Retinal pigment epithelial cell (primary cell): ENCODE measurements at places on chromosomes 6 and 20.

GRCh38 chr6:20173833-20174792 is 38.2 kb downstream of the MBOAT1 start:
- no peak for DNase-seq

GRCh38 chr6:98486057-98486456 is 348.3 kb upstream of the POU3F2 start:
- DNase-seq = no peak

DNA sequence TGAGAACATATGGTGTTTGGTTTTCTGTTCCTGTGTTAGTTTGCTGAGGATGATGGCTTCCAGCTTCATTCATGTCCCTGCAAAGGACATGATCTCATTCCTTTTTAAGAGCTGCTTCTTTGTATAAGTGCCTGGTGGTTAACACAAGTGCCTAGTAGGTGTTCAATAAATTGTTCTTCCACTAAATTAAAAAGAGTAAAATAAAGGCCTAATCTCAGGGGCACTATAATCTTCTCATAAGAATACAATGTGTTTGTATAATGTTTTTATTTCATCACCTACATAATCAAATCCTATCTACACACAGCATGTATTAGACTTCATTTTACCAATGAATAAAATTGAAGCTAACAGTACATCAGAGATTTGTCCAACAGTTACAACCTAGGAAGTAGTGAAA is 252.7 kb downstream of the KHDC1L start:
- DNase-seq = no peak

DNA sequence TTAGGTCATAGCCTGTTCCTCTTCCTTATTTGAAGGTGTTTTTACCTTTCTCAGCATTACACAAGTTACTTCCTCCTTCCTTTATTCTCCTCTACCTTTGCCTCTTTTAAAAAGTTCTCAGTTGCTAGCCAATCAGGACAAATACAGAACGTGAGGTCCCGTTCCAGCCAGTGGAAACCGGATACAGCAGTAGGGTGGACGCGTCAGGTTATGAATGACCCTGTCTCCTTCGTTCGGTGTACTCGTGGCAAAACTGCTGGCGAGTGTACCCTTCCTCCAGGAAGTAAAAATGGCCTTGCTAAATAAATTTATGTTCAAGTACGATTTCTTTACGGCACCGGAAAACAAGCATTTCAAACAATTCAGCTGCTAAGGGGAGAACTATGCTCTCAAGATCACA is 77.0 kb upstream of the MLN start:
- DNase-seq = no peak

DNA sequence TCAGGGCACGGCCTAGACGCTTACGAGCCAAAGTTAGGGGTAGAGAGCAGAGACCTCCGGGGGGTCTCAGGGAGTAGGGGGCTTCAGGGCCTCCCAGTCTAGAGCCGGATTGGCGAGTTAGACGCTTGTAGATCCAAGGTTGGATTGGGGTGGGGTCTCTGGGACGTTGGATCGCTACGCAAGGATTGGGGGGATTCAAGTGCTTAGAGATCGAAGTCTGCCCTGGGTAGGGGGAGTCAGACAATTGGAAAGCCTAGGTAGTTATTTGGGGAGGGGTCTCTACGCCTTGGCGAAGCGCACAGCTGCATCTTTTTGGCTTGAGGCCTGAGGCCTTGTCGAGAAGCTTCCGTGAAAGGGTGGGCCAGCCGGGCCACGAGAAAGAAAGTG is 469 bp downstream of the STX16 start:
- DNase-seq = no peak

DNA sequence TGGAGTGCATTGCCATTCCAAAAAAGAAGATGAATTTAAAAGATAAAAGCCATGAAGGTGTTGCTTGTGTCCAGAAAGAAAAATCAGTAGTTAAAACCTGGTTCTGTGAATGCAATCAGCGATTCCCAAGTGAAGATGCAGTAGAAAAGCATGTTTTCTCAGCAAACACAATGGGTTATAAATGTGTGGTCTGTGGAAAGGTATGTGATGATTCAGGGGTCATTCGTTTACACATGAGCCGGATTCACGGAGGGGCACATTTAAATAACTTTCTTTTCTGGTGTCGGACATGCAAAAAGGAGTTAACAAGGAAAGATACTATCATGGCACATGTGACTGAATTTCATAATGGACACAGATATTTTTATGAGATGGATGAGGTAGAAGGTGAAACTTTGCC is 24.7 kb upstream of the BAG2 start:
- no peak for DNase-seq

DNA sequence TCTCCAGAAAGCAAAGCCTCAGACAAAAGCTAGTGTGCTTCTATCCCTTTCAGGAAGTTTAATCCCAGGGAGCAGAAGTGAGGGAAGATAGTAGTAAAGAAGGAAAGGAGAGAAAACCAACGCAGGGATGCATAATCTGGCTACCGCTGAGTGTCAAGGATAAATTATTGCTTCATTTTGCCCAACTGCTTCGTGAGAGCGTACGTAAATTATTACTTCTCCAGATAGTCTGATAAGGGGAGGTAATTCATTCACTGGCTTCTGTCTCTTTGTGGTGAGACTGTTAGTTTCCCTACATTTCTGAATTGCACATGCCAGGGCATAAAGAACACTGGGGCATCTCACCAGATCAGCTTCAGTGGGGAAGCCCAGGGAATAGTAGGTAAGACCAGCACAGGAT is 539.7 kb downstream of the PHF3 start:
- DNase-seq = no peak

- DNase-seq = no peak
Measured at GRCh38 chr6:34839666-34840352, 47.9 kb downstream of the BLTP3A start.

GRCh38 chr6:93344333-93344835 is 75.0 kb downstream of the EPHA7 start:
- no peak for DNase-seq

DNA sequence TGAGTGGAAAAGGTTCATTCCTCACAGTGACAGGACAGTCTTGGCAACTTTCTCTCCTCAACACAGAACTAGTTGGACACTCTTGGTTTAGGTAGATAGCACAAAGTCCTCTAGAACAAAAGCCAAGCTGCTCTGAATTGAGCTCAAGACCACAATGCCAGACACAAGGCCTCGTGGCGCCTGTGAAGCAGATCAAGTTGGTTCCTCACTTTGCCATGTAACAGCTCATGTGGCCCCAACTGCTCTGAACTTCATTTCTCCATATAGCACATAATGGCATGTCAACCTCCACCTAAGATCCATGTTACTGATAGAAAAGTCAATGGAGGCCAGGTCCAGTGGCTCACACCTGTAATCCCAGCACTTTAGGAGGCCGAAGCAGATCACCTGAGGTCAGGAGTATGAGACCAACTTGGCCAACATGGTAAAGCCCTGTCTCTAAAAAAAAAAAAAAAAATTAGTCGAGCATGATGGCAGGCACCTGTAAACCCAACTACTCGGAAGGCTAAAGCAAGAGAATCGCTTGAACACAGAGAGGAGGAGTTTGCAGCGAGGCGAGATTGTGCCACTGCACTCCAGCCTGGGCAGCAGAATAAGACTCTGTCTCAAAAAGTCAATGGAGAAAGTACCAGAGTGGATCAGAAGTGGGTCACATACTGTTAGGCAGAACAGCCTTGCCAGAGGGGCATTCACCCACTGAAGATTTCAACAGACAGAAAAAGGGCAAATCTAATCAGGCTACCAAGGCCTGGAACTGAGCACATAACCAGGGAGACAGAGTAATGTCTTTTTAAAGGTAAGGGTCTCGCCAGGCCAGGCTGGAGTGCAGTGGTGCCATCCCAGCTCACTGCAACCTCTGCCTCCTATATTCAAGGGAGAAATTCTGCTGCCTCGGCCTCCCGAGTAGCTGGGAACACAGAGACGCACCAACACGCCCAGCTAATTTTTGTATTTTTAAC is 21.2 kb downstream of the ROMO1 start:
- DNase-seq = no peak

GRCh38 chr6:3294396-3294795 is 35.6 kb downstream of the PSMG4 start:
- DNase-seq = no peak

- no peak for DNase-seq
Measured at GRCh38 chr20:31974951-31975487, 7.1 kb downstream of the XKR7 start.

GRCh38 chr6:45892696-45893245 is 122.9 kb downstream of the CLIC5 start:
- no peak for DNase-seq

- DNase-seq = no peak
Measured at GRCh38 chr20:1345030-1345755, 16.3 kb upstream of the SDCBP2 start.

DNA sequence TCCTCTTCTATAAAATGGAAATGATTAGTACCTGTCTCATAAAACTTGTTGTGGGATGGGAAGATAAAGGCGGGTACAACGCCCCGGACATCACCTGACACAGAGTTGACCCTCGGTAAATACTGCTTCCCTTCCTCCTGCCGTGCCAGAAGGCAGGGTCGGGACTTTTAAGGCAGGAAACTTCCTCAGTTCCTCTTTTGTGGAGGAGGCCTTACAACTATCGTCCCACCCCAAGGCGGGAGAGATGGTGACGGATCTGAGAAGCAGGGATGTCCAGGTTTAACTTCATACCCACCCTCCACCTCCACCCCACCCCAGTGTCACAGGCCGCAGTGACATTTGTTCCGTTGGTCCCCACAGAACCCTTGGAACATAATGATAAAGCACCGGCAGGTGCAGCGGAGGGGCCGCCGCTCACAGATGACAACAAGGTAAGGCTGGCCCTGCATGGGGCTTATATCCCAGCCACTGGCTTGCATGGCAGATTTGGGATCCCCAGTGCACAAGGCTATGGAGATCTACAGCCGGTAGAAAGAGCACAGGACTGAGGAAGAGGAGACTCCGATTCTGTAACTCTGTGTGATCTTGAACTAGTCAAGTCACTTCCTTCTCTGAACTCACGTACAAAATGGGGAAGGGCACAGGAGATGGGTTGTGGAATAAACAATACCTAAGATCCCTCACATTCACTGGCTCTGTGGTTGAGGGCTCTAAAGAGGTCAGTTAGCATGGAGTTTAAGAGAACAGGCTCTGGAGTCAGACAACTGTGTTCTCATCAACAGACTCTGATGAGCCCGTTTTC is 764 bp downstream of the DNTTIP1 start:
- no peak for DNase-seq

- no peak for DNase-seq
Measured at GRCh38 chr20:47666304-47666703, 119.0 kb downstream of the SULF2 start.

DNA sequence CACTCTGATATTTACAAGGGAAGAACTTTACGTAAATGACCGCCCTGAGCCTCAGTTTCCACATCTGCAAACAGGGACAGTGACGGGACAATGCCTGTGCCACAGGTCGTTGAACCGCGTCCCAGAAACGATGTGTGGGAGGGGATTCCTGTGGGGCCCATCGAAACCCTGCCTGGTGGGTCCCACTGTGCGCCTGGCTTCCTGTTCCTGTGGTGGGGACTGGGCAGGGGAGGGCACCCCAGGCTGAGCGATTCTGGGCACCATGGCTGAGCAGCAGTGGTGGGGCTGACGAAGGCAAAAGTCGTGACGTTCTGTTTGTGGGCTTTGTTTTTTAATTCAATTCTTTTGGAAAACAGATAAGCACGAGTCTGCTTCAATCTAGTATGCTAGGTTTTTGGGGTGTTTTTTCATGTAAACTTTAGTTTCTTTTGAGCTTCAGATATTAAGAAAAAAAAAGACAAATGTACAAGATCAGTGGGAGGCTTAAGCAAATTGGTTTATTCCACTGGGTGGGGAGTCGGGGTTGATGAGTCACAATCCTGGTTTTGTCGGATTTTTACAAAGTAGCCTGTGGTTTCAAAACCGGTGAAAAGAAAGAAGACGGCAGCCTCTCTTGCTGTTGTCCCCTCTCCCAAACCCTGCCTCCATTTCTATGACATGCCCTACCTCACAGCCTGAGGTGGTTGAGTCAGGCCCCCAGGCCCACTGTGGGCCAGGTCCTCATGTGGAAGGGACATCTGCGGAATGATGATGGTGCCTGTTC is 40.4 kb downstream of the GNAS-AS1 start:
- no peak for DNase-seq

DNA sequence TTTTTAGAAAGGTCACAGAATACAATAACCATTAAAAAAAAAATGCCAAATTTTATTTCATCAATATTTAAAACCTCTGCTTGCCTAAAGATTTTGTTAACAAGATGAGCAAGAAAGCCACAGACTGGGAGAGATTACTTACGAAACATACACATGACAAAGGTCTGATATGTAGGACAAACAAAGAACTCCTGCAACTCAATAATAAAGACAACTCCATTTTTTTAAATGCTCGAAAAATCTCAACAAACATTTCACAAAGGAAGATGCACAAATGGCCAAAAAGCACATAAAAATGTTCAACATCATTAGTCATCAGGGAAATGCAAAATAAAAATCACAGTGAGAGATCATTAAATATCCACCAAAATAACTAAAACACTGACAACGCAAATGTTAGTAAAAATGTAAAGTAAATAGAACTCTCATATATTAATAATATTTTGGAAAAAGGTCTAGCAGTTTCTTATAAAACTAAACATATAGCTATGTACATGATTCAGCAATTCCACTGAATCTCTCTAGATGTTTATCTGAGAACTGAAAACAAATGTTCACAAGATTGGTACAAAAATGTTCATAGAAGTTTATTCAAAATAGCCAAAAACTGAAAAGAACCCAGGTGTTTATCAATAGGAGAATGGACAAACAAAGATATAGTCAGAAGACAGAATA is 10.3 kb downstream of the STK38 start:
- DNase-seq = no peak

DNA sequence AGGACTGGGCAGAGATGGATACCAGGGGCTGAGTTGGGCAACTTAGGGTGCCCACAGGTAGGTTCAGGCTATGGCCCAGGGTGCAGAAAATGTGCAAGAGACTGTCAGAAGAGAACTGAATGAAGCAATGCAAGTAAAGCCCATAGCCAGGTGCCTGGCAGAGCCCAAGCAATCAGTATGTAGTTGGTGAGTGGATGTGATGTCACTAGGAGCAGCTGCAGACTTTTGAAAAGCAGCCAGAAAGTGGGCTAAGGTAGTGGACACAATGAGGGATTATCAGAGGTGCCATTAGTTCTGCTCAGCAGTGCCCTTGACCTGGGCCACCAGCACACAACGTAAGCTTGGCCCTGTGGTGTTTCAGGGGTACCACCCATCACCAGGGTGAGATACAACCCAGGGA is 135.3 kb downstream of the SOBP start:
- DNase-seq = no peak

- DNase-seq = no peak
Measured at GRCh38 chr6:118963003-118963402, 28.0 kb upstream of the MCM9 start.

- DNase-seq = no peak
Measured at GRCh38 chr6:50925548-50925947, 106.9 kb downstream of the TFAP2B start.

- no peak for DNase-seq
Measured at GRCh38 chr6:37047689-37048402, 42.4 kb downstream of the FGD2 start.
